ENCODE measurements at places on chromosomes 5 and 9. TPM values are rescaled to one million over a fixed set of nuclear protein-coding genes. Genes with fewer than 3 reads are reported as not detected.

The SFXN1 gene
- 69.3 TPM for total RNA-seq

DNA sequence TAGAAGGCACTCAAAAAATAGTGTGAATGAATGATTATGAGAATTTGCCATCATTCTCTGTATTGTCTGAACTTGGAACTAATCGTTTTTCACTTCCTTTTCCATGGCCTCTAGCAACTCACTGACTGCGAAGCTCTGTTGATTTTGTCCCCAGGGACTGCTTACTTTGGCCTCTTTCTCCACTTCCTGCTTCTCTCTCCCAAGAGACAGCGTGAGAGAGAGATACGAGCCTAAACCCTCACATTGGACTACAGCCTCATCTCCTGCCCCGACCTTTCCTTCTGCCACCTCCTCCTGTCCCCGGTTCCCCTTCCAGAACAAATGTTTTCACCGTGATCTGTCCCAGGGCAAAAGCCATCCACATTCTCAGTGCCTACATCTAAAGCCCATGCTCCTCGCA lies 300.8 kb upstream of the PANK3 start:
- H3K4me3 ChIP-seq: no peak overlapping the region
- H3K27ac ChIP-seq: no peak overlapping the region
- H3K36me3 ChIP-seq: no peaks in the 10 kb centered on the region
- peak; percentile 32 for DNase-seq
- no peaks in the 10 kb centered on the region for H3K4me1 ChIP-seq

- no peaks in the 10 kb centered on the region for H3K27me3 ChIP-seq
- no peak for DNase-seq
- no peak overlapping the region for H3K4me3 ChIP-seq
- no peaks in the 10 kb centered on the region for H3K36me3 ChIP-seq
- no peaks in the 10 kb centered on the region for H3K4me1 ChIP-seq
- H3K27ac ChIP-seq: no peak overlapping the region
Measured at GRCh38 chr5:123538670-123539459, 26.9 kb downstream of the CSNK1G3 start.

The FAM151B gene
- total RNA-seq: 2.0 TPM

The ARL14EPL gene
- 0.58 TPM for total RNA-seq

DNA sequence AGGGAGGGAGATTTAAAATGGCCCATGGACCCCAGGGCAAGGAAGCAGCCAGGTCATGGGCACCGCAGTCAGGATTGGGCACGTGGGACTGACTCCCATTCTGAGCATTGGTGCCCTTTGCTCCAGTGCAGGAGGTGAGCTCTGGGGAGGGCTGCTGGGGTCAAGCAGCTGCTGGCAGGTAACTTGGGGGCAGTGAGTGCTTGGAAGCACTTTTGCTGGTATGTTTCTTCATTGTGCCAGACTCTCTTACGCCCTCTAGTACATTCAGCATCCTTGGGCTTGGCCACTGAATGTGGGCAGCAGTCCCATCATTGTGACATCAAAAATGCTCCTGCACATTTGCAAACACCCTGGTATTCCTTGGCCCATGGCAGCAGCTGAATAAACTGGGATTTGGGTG lies 32.7 kb downstream of the PRRC2B start:
- H3K27ac ChIP-seq: no peak overlapping the region
- peaks cover 21% of the 10 kb centered on the region for H3K4me1 ChIP-seq
- no peak overlapping the region for H3K4me3 ChIP-seq
- no peak for DNase-seq
- no peaks in the 10 kb centered on the region for H3K27me3 ChIP-seq
- H3K36me3 ChIP-seq: peaks cover 8% of the 10 kb centered on the region

DNA sequence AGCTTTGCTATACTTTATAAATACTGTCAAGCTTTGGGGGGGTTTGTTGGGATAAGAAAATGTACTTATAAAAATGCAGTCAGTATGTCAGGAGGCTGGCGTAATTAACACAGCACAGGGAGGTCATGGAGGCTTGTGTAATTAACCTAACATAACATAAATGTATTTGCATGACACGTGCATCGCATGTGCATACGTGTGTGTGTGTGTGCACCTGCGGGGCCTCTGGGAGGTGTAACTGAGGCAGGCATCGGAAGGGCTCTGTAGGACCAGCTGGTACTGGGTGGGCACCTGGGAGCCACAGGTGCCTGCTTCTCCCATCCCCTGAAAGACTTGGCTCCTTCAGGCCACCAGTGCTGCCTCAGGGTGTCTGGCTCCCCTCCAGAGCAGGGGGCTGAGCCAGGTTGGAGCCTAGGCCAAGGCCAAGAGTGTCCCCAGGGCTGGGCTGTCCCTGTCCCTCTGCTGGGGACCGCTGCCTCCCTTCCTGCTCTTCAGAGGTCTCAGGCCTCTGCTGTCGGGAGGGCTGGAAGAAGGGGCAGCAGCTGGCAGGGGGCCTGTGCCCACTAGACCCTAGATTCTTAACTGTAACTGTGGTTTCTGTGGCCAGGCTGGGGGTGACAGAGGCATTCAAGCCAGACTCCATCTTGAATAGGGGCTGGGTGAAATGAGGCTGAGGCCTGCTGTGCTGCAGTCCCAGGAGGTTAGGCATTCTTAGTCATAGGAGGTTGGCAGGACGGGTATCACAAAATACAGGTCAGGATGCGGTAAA lies 9.0 kb downstream of the FCN2 start:
- DNase-seq: no peak
- H3K36me3 ChIP-seq: no peaks in the 10 kb centered on the region
- peaks cover 2% of the 10 kb centered on the region for H3K27me3 ChIP-seq
- H3K4me1 ChIP-seq: no peaks in the 10 kb centered on the region
- no peak overlapping the region for H3K4me3 ChIP-seq

The TSSK1B gene
- total RNA-seq: not detected

DNA sequence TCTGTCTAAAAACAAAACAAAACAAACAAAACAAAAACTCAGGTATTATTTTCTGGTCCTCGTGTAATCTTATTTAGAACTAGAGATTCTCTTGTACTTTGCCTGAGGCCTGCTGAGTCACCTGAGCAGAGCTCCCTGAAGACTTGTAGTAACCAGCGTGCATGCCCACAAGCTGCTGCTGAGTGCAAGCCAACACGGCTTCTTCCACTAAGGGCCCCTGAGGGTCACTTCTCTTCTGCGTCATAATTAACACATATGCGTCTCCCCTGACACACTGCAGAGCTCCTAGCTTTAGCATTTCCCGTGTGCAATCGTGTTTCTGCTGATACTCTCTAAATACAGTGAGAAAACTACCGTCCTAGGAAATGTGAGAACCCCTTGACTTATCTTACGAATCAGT lies 10.9 kb upstream of the NDFIP1 start:
- H3K4me3 ChIP-seq: no peak overlapping the region
- no peaks in the 10 kb centered on the region for H3K36me3 ChIP-seq
- no peaks in the 10 kb centered on the region for H3K27me3 ChIP-seq
- H3K4me1 ChIP-seq: no peaks in the 10 kb centered on the region
- DNase-seq: no peak

All from endothelial cell of umbilical vein (primary cell).